ENCODE measurements at places on chromosomes 5 and 9.
A peak's percentile ranks its signal among the peaks of the same experiment; 100 is the strongest.

- DNase-seq: no peak
Measured at GRCh38 chr5:96294884-96295202, 138.2 kb downstream of the PCSK1 start.

DNA sequence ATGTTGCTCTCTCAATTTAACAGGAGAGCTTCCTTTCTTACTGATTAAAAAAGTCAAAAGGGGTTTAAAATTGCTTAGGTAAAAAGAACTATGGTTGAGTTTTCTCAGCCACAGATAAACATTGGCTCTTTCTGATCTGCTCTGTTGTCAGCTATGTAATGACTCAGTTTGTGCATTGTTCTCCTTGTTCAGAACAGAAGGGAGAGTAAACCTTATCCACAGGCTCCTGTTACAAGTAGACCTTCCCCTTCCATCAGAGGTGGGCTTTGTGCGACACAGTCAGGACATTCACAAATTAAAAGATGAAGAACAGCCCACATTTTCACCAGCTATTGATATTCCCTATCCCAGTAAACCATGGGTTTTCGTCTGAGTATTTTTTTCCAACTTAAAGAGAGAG lies 236.3 kb upstream of the SEMA6A start:
- no peak for DNase-seq

DNA sequence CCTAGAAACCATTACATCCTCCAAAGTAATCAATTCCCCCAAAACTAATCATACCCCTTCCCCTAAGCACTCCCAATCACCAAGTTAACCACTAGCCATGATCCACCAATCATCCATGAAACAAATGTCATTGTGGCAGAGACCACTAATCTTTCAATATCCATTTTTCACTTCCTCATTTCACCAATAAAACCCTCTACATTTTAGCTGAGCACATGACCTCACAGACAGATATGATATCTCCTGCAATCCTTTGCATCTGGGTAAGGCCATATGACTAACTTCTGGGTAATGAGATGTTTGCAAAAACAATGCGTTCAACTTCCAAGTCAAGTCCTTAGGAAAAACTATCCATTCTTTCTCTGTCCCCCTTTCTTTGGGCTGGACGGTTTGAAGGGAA lies 20.7 kb downstream of the OR2S2 start:
- DNase-seq: peak; percentile 46

- peak; percentile 74 for DNase-seq
Measured at GRCh38 chr9:128341435-128341849, 1.1 kb downstream of the SLC27A4 start.

DNA sequence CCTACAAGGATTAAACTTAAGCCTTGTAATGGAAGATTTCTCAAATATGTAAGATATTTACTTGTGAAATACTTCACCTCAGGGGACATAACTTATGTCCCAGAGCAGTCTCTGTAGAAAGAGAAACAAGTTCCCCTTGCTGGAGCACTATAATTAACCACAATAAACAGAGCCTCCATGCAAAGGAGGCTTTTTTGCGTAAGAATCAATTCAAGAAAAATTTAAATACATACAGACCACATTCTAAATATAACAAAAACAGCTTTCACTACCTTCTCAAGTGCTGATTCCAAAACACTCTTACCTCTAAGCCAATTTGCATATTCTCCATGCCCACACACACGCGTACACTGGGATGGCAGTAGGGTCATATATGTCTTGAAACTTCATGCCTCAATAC lies 30.7 kb upstream of the CCNB1 start:
- DNase-seq: peak; percentile 70

GRCh38 chr5:170307575-170308465 lies 10.2 kb upstream of the LCP2 start:
- peak; percentile 95 for DNase-seq

- DNase-seq: peak; percentile 35
Measured at GRCh38 chr9:137028263-137029057, 423 bp upstream of the ABCA2 start.

- no peak for DNase-seq
Measured at GRCh38 chr9:105390871-105391270, 57.0 kb upstream of the FSD1L start.

GRCh38 chr9:4148751-4149150 lies 151.1 kb downstream of the GLIS3 start:
- DNase-seq: no peak

DNA sequence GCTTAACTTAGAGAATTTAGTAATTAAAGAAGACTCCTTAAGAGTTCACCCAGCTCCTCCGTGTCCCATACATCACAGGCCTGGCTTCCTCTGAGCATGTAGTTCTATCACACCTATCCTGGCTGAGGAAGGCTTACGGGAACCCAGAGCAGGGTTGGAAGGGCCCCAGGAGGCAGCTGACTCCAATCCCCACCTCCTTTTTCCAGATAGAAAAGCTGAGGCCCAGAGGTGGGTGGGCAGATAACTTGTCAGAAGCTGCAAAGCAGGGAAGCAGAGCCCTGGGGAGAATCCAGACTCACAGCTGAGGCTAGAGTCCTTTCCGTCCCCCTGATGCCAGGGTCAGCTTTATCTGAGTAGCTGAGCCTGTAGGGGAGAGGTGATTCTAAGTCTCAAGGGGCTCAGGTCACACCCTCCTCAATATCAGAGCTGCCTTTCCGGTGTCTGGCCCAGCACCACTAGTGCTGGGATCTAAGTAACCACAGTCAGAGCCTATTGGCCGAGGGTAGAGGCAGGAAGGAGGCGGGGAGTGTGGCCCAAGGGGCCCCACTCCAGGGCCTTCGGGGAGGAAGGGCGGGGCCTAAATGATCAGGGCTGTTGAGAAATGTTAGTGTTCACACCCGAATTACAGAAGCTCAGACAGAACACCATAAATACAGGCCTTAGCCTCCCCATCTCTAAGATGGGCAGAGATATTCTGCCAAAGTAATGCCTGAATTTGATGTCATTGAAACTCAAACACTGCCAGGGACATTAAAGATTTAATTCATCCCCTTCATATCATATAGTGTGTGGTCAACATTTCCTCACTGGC lies 9.9 kb downstream of the CCDC69 start:
- peak; percentile 78 for DNase-seq

- DNase-seq: peak; percentile 98
Measured at GRCh38 chr9:4293293-4293941, 6.5 kb downstream of the GLIS3 start.

DNA sequence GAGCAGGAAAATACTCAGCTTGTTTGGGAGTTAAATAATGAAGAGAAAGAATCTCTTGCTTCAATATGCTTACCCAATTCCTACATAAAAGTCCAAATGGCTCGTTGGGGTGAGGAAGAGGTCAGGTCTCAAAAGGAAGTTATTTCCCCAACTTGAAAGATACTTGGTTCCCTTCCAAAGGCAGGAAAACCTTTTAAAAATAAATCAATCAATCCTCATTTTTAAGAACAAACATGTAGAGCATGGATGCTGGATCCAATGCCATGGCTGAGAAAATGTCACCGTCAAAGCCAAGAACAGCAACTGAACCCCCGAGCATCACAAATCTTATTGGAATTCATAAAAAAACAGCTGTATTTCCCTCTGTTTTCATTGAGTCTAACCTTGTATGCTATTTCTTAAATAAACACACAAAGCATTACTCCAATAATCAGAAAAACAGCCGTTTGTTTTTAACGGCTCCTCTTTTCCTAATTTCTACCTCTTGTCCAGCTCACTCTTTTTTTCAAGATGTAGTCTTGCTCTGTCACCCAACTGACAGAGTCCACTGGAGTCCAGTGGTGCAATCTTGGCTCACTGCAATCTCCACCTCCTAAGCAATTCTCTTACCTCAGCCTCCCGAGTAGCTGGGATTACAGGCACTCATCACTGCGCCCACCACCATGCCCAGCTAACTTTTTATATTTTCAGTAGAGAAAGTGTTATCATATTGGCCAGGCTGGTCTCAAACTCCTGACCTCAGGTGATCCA lies 140.7 kb downstream of the GNA14 start:
- DNase-seq: peak; percentile 53

- no peak for DNase-seq
Measured at GRCh38 chr9:89725271-89725670, 120.5 kb downstream of the GADD45G start.

DNA sequence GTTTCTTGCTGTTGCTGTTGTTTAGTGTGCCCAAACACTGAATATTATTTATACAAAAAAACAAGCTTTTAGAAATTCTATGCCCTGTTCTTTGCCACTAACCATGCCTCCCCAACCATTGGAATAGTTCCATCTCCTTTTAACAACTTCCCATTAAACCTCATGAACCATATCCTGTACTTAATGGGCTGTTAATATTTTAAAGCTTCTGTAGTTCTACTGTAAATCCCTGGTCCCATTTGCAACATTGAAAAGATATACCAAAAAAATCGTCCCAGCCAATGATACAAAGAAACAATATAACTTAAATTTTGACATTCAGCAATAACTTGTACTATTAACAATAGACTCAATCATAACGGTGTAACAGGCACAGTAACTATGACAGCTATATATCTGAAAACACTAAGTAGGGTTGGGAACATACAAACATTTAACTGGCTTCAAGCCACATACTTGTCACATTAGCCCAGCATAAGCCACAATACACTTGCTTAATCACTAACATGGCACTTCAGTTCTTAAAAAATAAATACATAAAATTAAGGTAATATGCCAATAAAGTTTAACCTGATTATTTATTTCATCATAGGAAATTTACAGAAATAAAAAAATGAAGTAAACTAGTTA lies 86.1 kb downstream of the ADAMTS6 start:
- DNase-seq: peak; percentile 53

GRCh38 chr9:38233343-38233742 lies 159.2 kb upstream of the ALDH1B1 start:
- no peak for DNase-seq

DNA sequence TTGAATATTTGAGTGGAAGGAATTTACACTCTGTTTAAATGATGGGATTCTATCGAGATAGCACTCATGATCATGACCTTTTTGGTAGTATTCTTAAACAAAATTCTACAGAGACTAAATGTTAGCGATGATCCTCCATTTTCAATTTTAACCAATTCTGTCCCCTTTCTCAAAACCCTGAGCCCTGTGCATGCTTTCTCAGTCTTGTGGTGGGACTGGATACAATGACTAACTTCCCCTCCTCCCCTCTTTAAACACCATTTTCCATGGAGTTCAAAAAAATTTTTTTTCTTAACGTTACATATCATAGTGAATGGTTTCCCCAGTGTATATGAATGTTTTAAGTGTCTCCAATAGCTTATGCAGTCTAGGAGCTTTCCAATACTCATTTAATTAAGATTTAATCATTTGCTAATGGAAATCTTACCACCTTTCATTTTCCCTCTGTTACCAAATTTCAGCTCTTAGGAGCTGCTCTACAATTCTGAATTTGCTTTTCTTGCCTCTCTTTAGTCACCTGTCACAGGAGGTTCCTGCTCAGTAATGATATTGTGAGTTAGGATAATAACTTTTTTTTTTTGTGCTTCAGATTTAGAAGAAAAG lies 101.2 kb downstream of the MAP1B start:
- no peak for DNase-seq

DNA sequence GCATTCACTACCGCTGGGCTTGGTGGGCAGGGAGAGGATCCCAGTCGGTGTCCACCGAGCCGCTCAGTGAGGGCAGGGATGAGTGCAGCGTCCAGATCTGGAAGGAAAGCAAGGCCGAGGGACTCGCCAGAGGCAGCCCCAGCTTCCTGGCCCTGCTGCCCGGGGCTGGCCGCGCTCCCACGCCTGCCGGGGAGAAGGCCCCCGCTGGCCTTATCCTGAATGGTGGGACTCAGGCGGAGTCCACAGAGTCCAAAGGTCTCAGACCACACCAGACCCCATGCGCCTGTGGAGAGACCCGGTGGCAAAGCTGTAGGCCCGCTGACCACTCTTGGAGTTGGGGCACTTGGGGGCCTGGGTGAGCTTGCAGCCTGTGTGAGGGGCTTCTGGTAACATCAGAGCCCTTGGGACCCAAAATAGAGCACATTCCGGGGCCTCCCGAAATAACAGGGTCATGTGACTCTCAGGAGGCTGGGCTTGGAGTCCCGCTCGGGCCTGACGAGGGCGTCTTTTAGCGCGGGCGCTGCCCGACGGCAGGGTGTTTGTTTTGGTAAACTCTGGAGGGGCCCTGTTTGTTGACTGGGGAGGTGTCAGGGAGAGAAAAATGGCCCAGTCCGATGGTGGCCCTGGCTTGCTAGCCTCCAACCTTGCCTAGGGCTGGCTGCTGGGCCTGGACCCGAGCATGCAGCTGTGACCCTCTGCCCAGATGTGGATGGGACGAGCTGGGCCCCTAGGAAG lies 2.8 kb downstream of the RXRA start:
- DNase-seq: peak; percentile 36

- DNase-seq: no peak
Measured at GRCh38 chr5:116842514-116842961, 267.9 kb upstream of the SEMA6A start.

DNA sequence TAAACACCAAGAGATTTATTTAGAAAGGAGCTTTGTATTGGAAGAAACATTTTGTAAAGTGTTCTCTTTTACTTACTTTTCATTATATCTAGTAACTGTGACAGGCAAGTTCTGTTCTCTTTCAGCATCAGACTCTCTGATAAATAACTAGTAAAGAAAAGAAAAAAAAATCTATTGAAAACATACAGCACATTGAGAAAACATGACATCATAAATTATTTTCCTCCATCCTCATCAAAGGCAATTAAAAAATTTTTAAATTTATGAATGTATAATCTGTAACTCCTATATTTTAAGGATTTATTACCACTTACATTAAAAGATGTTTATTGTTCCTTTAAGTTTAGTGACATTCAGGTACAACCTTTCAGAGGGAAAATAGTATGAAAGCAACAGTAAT lies 11.1 kb downstream of the CCNH start:
- no peak for DNase-seq

DNA sequence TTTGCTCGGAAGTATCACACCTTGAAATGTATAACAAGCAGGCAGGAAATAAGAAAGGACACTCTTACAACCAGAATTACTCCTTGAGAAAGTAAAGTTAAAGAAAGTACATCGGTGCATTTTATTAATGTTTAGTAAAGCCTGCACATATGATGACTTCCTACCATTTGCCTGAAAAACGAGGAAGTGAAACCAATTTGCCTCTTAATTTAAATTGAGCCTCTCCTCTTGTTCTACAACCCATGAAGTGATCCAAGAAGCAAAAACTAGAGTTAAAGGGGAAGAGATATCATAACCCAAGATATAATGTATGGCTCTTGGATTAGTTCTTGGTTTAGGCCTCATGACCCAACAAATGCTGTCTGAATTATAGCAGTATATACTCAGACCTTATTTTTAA lies 95.6 kb downstream of the GNAQ start:
- DNase-seq: no peak

DNA sequence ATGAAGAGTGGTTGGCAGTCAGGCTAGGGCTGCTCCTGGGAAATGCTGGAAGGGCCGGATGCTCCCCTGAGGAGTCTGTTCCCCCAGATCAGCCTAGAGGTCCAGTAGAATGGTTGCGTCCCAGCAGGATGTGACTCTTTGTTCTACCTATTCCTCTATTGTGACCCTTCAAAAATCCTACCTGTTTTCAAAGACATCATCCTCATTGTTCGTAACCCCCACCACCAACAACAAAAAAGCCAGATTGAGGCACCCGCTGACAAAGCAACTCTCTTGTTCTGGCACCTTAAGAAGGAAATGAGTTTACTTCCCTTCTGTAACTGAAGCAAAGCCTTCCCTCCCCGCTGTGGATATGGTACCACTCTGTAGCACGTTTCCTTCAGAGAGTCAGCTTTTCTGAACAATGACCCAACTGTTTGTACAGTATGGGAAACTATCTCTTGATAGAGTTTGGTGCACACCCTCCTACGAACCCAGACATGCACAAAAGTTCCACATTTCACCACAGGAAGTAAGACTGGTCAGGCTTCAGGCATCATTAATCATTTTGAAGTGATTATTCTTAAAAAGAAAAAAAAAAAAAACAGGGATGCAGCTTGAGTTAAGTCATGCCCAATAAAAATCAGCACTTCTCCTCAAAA lies 207.2 kb downstream of the ENC1 start:
- DNase-seq: peak; percentile 25

Data from choroid plexus epithelial cell (primary cell).